ENCODE measurements at places on chromosomes 2 and 18. TPM values are rescaled to one million over a fixed set of nuclear protein-coding genes. Genes with fewer than 3 reads are reported as not detected.

The ABHD1 gene
- total RNA-seq, result under 0.01 TPM

The MALL gene
- total RNA-seq, result 18.1 TPM

The ZNF514 gene
- 16.0 TPM for total RNA-seq

The SGPP2 gene
- total RNA-seq, result not detected

The NYAP2 gene
- not detected for total RNA-seq

The RNF125 gene
- 0.50 TPM for total RNA-seq

The DNAJC27 gene
- 6.0 TPM for total RNA-seq

The BCL2 gene
- 2.7 TPM for total RNA-seq

The FLACC1 gene
- 1.4 TPM for total RNA-seq

The GAL3ST2 gene
- total RNA-seq, result 0.44 TPM

The PFN4 gene
- total RNA-seq, result 0.62 TPM

The CRACDL gene
- not detected for total RNA-seq

The NAT8 gene
- not detected for total RNA-seq

The HOXD8 gene
- total RNA-seq, result 4.4 TPM

The CDH20 gene
- total RNA-seq, result under 0.01 TPM

The SF3B1 gene
- 225 TPM for total RNA-seq

The SAP130 gene
- total RNA-seq, result 3.2 TPM

The C2orf15 gene
- total RNA-seq, result not detected

The GKN2 gene
- total RNA-seq, result not detected

The STARD6 gene
- total RNA-seq, result not detected

The SCN2A gene
- total RNA-seq, result 4.1 TPM

The B3GNT7 gene
- 0.11 TPM for total RNA-seq

The SIGLEC15 gene
- total RNA-seq, result 1.2 TPM

The FAM110C gene
- total RNA-seq, result not detected

The CELF4 gene
- not detected for total RNA-seq

The RUFY4 gene
- not detected for total RNA-seq

The KCNE4 gene
- total RNA-seq, result 12.6 TPM

The SCLY gene
- total RNA-seq, result 17.8 TPM

The MBOAT2 gene
- total RNA-seq, result 89.6 TPM

The WNT10A gene
- not detected for total RNA-seq

The GPR35 gene
- total RNA-seq, result 0.55 TPM

The KCNG2 gene
- not detected for total RNA-seq

The CLEC4F gene
- not detected for total RNA-seq

The IL36RN gene
- total RNA-seq, result not detected

The DCDC2C gene
- not detected for total RNA-seq

The GAREM1 gene
- 2.4 TPM for total RNA-seq

The NOSTRIN gene
- 0.11 TPM for total RNA-seq

The AMER3 gene
- total RNA-seq, result not detected

The SLC20A1 gene
- total RNA-seq, result 122 TPM

The SPC25 gene
- total RNA-seq, result 2.6 TPM

The MYO7B gene
- under 0.01 TPM for total RNA-seq

The PID1 gene
- 5.7 TPM for total RNA-seq

The TEKT4 gene
- not detected for total RNA-seq

The ICOS gene
- total RNA-seq, result not detected

The C2orf78 gene
- total RNA-seq, result not detected

Data from uterine smooth muscle cell (primary cell).